NCI-H526 treated with DMSO at 0.1 percent for 48 hours (cell line): ENCODE measurements at places on chromosomes 5 and 9.
A peak's percentile ranks its signal among the peaks of the same experiment; 100 is the strongest.

- DNase-seq = no peak
Measured at GRCh38 chr9:107127608-107128007, 155.5 kb upstream of the RAD23B start.

DNA sequence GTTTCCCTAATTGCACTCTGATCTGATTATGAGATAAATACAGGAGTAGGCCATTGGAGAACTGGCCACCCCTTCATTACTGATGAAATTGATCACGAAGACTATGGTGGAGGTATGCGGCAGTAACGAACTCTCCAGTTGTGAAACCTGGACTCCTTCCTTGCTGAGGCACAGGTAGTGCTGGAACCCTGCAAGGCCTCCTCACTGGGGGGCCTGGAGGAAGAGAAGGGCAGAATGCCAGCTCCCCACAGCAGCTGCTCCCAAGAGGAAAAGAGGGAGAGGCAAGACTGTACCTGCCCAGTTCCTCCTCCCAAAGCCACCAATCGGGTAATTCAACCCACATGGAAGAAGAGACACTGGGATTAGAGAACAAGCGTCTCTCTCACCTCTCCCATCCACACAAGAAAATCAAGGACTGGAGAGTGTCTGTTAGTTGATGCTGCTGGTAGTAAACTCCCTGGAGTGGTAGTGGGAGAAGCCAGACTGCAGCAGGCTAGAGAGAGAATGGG, 19.1 kb upstream of the TRIO start:
- DNase-seq = no peak

GRCh38 chr5:158471535-158471924, 612.6 kb upstream of the CLINT1 start:
- no peak for DNase-seq

DNA sequence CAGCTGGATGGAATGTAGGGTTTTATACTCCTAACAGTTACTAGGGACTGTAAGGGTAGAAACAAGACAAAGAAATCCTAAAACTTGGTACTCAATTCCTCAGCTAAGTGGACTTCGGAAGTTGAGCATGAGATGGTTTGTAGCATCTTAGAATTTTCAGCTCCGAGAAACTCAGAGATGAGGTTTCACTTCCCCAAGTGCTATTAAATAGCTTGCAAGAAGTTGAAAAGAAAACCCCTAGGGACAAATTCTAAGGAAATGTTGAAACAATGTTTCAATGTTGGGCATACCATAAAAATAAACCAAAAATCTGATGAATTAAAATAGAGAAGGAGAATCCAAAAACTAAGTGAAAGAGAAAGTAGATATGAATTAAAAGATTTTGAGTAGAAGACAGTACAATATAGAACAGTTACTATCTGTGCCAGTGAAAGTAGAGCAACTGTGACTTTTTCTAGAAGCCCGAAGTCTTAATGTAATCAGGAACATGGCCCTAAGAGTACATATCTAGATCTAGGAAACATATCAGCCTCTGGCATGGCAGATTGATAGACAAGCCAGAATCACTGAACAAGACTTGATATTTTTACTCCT, 308.6 kb upstream of the RGMB start:
- DNase-seq = no peak

DNA sequence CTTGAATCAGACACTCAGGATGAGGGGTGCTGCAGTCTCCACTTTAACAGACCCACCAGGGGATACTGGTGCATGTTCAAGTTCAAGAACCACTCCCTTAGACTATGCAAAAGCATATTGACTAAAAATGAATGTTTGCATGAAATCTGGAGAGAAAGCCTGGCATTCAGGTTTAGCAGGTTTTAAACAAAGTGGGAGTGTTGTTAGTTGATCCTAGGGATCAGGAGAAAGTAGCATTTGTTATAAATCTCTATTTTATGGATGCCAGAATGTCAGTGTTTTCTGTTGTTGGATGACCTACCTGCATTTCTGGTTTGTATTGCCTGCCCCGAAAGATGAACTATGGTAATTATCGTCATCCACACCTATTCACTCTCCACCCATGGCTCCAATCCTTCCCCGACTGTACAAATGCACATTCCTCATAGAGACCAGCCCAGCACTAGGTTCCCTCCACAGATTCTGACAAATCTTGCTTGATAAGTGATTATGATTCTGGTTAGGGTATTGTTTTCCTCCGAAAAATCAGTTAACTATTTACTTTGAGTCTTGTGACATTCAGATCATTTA, 17.2 kb downstream of the TMEM252 start:
- DNase-seq = peak; percentile 61

- no peak for DNase-seq
Measured at GRCh38 chr5:118439831-118440230, 548.5 kb downstream of the DTWD2 start.

GRCh38 chr9:117092582-117092981, 322.3 kb downstream of the ASTN2 start:
- DNase-seq = no peak

GRCh38 chr5:118825226-118825625, 163.1 kb downstream of the DTWD2 start:
- DNase-seq = no peak

GRCh38 chr9:116549061-116549664, 137.9 kb upstream of the TRIM32 start:
- no peak for DNase-seq

DNA sequence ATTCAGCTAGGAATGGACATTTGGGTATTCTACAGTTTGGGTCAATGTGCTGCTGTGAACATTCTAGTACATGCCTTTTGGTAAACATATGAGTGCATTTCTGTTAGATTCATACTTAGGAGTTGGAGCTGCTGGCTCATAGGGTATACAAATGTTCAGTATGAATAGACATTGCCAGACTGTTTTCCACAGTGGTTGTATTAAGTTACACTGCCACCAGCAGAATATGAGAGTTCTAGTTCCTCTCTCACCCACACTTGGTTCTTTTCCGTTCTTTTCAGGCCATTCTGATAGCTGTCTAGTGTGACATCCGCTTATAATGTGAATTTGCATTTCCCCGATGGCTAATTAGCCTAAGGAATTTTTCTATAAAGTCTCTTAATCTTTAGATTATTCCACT, 25.0 kb downstream of the STOM start:
- DNase-seq = no peak

- DNase-seq = no peak
Measured at GRCh38 chr5:121987685-121988073, 25.9 kb downstream of the SRFBP1 start.

DNA sequence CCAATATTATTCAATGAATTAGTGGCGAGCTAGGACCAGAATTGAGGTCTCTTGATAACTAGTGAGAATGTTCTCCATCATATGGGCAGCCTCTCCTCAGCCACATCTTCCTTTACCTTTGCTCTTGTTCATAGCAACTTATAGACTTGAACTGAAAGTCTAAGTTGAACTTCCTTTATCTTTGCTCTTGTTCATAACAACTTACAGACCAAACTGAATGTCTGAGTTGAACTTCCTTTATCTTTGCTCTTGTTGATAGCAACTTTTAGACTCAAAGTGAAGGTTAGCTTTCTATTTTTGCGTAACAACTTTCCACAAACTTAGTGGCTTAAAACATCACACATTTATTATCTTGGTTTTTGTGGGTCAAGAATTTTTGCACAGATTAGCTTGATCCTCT, 146.4 kb upstream of the C9orf72 start:
- no peak for DNase-seq

- DNase-seq = no peak
Measured at GRCh38 chr5:7907612-7908011, 38.7 kb downstream of the MTRR start.

DNA sequence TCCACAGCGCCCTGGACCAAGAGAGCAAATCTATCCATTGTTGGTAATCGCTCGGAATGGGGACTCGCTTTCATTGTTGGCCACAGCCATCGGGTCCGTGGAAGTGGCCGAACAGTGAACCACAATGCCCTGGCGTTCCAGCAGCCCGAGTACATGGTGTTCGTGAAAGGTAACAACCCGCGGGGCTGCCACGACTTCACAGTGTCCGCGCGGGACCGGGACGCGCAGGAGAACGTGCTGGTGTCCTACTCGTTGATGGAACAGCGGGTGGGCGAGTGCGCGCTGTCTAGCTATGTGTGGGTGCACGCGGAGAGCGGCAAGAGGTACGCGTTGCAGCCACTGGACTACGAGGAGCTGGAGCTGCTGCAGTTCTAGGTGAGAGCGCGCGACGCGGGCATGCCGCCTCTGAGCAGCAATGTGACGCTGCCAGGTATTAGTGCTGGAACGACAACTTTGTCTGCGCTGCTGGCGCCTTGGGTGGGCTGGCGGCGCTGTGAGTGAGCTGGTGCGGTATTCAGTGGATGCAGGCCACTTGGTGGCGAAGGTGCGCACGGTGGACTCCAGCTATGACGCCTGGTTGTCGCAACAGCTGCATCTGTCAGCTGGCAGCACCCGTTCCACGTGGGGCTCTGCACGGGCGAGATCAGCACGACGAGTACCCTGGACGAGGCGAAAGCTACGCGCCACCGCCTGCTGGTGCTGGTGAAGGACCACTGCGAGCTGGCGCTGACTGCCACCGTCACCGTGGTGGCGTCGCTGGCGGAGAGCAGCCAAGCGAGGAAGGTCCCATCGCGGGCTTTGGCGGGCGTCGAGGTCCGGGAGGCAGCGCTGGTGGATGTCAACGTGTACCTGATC, 6.1 kb upstream of the PCDHA11 start:
- DNase-seq = no peak

- DNase-seq = no peak
Measured at GRCh38 chr5:52838326-52839015, 50.8 kb downstream of the ITGA1 start.

- no peak for DNase-seq
Measured at GRCh38 chr9:93525476-93525875, 50.9 kb upstream of the PHF2 start.

DNA sequence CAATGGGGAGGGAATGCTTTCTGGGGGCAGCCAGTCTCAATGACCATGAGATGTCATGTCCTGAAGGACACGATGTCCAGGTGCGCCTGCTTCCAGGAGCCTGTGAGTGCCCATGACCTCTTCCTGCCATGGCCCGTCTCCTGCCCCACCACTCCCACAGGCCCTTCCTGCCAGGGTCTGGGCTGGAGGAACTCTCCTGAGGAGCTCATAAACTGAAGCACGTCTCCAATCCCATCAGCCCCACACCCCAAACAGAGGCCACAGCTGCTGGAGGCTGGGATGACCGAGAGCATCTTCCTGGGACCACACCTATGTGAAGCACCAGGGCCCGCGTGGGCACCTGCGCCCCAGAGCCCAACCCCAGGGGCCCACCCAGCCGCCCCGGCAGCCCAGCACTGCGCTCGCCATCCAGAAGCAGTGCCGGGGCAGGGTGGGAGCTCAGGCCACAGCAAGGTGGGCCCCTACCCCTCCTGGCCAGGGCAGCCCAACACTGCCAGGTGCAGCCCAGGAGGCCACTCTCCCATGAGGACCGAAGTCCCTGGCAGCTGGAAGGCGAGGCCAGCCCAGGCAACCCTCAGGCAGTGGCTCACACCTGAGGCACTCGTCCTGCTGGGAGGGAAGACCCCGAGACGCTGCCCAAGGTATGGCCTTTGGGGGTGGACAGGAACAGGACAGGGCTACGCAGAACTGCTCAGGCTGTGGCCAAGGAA, 53.9 kb upstream of the UBAC1 start:
- no peak for DNase-seq

DNA sequence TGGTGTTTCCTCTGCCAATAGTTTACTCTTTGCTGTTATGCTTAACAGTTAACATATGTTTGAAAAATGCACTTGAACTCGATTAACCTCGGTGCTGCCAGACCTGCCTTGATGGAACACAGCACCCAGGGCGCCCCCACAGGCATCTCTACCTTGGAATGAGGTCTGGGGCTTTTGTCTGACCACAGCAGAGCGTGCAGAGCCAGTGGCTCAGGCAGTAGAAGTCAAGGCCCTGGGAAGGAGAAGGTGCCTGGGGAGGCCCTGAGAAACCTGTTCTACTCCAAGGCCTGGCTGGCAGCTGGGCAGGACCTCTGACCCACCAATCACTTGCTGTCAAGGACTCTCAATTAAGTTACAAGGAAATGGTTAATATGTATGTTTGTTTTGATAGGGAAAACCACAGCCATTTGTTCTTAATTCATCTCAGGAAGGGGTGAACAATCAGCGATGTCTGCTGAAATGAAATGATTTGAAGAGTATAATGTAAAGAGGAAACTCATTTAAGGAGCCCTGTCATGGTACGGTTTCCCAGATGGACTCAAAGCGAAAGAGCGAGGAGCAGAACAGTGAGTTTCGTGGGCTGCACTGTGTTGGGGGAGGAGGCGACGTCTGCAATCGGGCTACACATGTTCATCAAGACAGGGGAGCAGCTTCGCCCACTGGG, 21.9 kb downstream of the MACROH2A1 start:
- DNase-seq = no peak

DNA sequence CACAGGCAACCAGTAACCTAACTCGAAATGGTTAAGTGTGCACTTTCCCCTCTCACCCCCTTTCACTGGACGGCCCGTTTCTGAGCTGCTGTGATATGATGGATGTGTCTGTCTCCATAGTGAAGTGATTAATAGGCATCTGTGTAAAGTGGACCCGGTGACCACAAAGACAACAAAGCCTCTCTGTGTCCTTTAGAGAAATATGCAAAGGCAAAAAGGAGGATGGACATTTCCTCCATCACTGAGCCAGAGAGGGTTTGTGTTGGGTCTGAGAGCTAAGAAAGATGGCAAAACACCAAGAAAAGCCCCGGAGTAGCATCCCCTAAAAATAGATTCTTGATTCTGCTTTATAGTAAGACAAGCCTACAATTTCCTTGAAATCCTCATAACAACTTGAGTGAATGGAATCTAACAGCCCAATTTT, 120.6 kb downstream of the SEMA6A start:
- no peak for DNase-seq

DNA sequence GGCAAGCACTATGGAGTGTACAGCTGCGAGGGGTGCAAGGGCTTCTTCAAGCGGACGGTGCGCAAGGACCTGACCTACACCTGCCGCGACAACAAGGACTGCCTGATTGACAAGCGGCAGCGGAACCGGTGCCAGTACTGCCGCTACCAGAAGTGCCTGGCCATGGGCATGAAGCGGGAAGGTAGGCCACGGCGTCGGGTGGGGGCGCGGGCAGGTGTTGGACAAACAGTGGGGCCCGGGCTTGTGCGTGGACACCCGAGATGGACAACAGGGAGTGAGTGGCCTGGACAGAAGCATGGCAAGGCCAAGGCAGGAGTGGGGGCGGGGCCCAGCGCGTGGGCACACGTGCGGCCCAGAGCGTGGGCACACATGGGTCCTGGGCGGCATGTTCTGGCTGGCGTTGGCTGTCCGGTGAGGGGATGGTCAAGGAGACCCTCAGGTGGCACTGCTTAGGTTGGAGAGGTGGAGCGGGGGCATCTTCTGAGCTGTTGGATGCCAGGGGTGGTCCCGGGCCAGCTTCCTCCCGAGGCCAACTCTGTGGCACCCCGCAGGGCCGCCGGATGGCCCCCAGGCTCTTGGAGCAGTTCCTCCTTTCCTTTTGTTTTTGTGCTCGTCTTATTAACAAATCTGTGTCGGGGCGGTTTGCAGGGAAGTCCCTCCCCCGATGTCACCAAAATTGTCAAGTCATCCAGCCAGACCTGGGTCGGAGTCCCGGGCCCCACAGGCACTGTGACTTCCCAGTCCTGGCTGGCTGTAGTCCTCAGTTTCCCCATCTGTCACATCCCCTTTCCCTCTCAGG, 82.9 kb downstream of the RXRA start:
- no peak for DNase-seq

- no peak for DNase-seq
Measured at GRCh38 chr5:143739746-143740145, 72.2 kb upstream of the HMHB1 start.

GRCh38 chr9:16771356-16771755, 99.1 kb downstream of the BNC2 start:
- DNase-seq = no peak
